Activated CD4-positive, CD25-positive, alpha-beta regulatory T cell treated with anti-CD3 and anti-CD28 coated beads, Interleukin-2, amount 50 U/mL, for 16 hours (primary cell): ENCODE measurements at places on chromosomes 5 and 9.

DNA sequence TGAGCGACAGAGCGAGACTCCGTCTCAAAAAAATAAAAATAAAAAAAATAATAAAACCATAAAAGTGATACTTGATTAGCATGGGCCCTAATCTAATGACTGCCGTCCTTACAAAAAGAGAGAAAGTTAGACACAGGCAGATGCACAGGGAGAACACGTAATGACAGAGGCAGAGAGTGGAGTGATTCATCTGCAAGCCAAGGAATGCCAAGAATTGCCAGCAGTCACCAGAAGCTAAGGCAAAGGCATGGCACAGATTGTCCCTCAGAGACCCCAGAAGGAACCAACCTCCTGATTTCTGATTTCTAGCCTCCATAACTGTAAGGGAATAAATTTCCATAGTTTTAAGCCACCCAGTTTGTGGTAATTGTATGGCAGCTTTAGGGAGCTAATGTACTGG lies 79.6 kb upstream of the FREM1 start:
- no peak for DNase-seq

DNA sequence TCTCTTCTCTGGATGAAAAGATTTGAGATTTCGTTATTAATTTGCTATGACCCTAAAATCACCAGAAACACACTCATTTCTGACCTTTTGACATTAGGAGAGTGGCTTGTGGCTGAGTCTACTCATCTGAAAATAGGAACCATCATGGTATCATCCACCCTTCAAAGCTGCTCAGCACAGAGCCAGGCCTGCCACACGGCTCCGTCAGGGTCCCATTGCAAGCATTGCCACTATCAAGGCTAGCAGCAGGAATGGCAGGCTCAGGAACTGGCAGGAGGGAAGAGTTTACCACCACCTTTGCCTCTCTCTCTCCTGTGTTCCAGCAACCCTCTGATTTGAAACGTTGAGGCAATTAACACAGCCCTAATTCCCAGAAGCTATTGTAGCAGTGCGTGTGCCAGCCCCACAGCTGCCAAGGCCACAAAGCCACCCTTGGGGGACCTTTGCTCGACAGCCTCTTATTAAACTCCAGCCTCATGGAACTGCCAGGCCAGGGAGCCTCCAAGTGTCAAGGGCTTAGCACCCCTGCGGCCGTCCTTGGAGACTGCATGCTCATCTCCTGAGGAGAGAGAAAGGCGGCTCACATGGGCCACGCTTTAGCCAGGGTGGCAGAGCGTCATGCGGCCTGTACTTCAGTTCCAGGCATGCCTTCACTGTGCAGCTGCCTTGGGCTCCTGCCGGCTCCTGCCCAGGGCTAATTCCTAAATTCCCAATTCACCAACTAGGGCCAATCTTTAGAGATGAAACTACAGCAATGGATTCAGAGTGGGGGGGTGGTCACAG lies 145.9 kb downstream of the ROR2 start:
- DNase-seq: no peak

GRCh38 chr9:93173365-93174051 lies 10.4 kb upstream of the WNK2 start:
- DNase-seq: no peak

DNA sequence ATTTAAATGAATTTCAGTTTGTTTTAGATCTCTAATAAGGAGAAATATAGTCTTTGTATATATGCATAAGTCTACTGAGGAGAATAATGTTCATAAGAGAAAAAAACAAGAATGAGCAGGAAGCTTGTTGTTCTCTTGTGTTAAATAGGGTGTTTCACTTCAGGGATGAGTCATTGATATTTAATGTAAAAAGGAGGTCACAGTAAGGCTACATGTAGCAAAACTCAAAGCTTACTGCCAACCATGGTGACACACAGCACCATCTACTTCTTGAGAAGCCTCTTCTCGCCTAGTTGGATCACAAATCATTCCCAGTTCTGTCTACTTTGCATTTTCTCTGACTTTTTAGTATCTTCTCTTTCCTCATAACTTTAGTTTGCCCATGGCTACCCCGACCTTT lies 1466.0 kb upstream of the C9orf72 start:
- no peak for DNase-seq

DNA sequence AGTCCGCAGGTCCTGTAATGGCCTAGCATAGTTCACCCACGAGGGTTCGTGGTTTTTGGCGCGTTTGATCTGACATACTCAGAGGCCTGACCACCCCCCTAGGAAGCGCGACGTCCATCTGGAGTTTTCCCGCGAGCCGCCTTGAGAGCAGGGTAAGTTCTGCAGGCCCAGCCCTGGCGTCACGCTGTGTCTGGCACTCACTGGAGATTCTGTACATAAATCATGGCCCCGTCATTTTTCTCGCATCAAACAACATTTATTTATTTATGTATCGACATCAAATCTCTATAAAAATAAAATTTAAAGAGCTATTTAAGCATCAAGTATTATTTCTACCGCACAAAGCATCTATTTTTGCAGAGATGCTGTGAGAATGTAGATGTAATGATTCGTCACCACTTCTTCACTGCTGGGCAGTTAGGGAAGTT lies 437 bp upstream of the TRIM41 start:
- no peak for DNase-seq

- no peak for DNase-seq
Observed at GRCh38 chr9:9100070-9100469, 1300.5 kb upstream of the DMAC1 start.

DNA sequence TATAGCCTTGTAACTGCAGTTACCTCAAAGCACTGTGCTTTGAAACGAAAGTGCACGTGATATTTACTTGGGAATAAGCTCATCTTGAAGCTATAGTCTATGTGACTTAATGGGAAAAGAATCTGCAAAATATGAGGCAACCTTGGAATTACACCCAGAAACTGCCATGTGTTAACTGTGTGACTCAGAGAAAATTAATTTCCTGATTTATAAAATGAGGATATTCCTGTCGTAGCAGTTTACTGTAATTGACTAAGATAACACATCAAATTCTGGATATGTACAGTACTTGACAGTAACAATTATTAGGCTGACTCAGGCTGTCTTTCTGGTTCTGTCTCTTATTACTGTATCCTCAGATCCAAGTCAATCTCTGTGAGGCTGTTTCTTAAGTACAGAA lies 1079.9 kb upstream of the ACO1 start:
- DNase-seq: no peak

GRCh38 chr5:54794135-54794975 lies 191.0 kb downstream of the ESM1 start:
- DNase-seq: no peak

DNA sequence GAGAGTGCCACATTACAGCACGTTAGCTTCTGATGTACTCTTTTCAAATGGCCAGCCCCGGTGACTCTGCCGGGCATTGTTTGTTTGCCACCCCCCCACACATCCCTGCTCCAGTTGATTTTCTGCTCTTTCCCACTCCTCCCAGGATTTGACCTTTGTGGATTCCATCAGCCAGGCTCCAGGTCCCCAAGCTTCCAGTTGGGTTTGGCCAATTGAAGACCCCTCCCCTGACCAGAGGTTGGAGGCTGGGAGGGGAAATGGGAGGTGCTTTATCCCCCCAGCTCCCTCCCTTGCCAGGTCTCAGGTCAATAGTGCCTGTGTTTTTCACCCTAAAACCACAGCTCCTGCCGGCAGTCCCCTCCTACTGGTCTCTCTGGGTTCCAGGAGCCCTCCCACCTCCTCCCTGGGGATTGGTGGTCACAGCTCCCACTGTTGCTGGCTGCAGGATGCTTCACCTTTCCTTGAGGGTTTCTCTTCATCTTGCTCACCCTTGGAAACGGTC lies 34.9 kb downstream of the IRF1 start:
- DNase-seq: no peak

- DNase-seq: no peak
Observed at GRCh38 chr9:7045361-7045760, 287.6 kb downstream of the KDM4C start.

DNA sequence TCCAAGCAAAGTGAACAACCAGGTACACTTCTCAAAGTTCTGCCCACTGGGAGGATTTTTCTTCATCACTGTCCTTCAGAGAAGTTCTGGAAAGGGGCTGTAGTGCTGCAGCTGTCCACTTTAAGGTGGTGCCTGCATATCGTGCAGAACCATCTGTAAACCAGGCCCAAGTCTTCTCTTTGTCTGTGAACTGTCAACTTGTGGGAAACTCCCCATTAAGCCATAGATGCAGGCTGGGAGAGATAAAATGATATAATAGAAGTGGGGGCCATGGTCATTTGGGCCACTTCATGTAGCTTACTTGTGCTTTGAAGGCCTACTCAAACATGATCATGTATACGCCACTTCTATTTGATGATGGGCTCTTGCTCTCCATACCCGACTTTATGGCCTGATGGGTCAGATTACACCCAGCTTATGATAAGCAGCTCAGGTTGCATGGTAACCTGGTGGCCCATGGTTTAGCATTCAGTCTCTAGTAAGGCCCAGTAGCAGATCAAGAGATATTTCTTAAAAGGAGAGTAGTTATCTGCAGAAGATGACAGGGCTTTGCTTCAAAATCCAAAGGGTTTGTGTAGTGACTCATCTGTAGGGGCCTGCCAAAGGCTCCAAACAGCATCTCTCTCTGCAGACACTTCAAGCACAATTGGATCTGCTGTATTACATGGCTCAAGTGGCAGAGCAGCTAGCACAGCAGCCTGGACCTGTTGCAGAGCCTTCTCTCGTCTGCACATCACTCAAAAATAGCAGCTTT lies 15.7 kb upstream of the BTF3 start:
- no peak for DNase-seq

DNA sequence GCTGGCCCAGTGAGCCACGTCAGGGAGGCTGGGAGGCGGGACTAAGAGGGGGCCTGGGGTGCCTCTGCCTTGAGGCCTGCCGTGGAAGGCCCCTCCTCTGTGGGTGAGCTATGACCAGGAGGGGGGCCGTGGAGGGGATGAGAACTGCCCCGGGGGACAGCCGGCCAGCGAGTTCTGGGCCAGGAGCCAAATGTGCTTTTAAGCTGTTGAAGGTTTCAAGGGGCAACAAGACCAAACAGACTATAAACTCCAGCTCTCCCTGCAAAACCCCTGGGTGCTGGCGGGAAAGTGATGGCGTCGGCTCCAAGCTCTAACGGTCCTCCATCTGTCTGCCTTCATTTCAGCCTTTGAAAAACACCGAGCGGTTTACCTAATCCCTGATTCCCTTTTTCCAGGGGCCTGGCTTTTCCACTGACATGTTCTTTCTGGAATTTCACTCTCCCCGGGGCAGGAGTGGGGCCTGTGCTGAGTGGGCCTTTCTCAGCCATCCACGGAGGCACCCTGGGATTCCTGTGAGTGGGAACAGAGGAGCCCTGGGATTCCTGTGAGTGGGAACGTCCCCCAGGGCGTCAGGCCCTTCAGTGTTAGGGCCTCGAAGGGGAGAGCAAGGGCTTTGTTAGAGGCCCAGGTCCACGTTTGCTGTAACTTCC lies 65.6 kb downstream of the COL5A1 start:
- DNase-seq: no peak

GRCh38 chr9:69931340-69931739 lies 110.7 kb downstream of the CFAP95 start:
- no peak for DNase-seq

DNA sequence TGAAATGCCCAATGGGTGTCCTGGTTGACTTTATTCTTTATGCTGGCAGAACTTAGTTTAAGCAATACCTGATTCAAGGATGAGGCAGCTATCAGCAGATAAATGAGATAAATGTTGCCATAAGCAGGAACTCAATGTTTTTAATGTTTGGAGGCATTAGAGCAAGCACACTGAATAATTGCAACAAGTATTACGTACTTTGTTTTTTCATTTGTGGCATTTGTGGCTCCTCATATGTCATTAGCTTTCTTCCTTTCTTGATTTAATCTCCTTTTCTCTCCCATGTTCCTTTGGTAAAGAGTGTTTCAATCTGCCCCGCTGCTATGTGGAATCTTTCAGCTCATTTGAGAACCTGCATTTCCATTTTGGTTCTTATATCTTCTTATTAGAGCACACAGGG lies 6.4 kb upstream of the NR3C1 start:
- no peak for DNase-seq

- DNase-seq: no peak
Observed at GRCh38 chr5:159864885-159865691, 51.2 kb upstream of the ADRA1B start.

- no peak for DNase-seq
Observed at GRCh38 chr9:120872791-120873502, 4.0 kb downstream of the PHF19 start.

- DNase-seq: no peak
Observed at GRCh38 chr5:98489021-98489420, 284.4 kb upstream of the RGMB start.

DNA sequence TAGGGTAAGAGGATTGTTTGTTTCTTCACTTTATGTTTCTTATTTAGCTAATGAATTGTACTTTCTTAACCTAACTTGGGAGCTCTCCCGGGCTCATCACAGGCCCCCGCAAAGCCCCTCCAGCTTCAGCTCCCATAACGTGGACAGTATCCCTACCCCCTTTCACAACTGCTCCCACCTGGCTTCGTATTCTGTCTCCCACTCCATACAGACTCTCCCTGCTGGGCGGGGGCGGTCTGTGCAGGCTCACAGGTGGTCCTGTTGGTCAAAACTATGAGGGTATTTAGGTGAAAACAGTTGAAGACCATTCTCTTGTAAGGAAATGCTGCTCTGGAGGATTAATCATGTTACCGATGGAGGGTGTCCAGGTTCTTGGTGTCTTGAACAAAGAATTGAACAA lies 805.3 kb downstream of the SEMA5A start:
- no peak for DNase-seq

DNA sequence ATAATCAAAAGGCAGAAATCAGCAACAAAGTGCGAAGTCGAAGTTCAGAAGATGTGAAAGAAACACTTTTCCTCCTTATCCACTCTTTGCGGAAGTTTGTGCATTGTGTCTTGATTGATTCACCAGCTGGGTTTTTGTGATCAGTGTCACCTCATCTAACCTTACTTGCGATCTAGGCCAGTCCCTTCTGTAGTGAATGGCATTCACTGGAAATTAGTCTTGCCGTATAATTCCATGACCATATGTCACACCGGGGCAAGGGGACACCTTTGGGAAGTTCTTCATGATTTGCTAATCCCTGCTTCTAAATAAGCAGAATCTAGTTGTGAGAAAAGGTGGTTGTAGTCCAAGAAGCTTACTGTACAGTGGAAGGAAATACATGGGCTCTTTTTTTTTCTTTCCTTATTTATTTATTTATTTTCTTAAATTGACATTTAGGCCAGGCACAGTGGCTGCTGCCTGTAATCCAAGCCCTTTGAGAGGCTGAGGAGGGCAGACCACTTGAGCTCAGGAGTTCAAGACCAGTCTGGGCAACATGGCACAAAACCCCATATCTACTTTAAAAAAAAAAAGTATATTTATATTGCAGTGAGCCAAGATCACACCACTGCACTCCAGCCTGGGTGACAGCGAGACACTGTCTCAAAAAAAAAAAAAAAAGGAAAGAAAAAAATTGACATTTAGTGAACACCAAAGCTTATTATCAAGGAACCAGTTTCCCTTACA lies 7.8 kb downstream of the RAI14 start:
- no peak for DNase-seq

GRCh38 chr9:130698514-130698913 lies 4.9 kb downstream of the EXOSC2 start:
- no peak for DNase-seq
